CD4-positive, alpha-beta memory T cell (primary cell): ENCODE measurements at places on chromosomes 11 and 22.
A peak's percentile ranks its signal among the peaks of the same experiment; 100 is the strongest.

DNA sequence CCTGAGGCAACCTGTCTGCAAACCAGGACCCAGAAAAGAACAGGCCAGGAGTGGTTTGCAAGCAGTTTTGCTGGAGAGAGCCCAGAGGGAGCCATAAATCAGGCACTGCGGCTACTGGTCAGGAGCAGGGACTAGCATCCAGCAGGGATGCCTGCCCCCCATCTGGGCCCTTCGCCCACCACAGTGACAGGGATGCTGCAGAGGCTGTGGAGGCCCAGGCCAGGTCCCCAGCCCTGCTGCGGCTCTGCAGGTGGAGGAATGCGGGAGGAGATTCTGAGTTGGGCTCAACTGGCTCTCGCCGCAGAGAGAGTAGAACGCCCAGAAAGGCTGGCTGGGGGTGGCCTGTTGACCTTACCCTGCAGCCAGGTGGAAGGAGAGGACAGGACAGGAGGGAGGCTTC lies 16.4 kb upstream of the NEFH start:
- DNase-seq = no peak
- H3K4me1 ChIP-seq = no peaks in the 10 kb centered on the region
- H3K27me3 ChIP-seq = no peaks in the 10 kb centered on the region
- H3K36me3 ChIP-seq = no peaks in the 10 kb centered on the region
- H3K4me3 ChIP-seq = no peak overlapping the region
- no peak overlapping the region for H3K27ac ChIP-seq

GRCh38 chr11:44286268-44286880 lies 23.6 kb downstream of the ALX4 start:
- no peaks in the 10 kb centered on the region for H3K36me3 ChIP-seq
- no peak overlapping the region for H3K4me3 ChIP-seq
- peak; percentile 48 for DNase-seq
- no peak overlapping the region for H3K27ac ChIP-seq
- H3K27me3 ChIP-seq = no peaks in the 10 kb centered on the region

- no peaks in the 10 kb centered on the region for H3K27me3 ChIP-seq
- DNase-seq = no peak
- no peaks in the 10 kb centered on the region for H3K36me3 ChIP-seq
- H3K4me3 ChIP-seq = no peak overlapping the region
- no peak overlapping the region for H3K27ac ChIP-seq
- H3K4me1 ChIP-seq = no peaks in the 10 kb centered on the region
These were observed 216.0 kb upstream of the ISX start for GRCh38 chr22:34849965-34850364.

GRCh38 chr11:133019545-133020371 lies 512.5 kb downstream of the OPCML start:
- no peak overlapping the region for H3K27ac ChIP-seq
- DNase-seq = no peak
- H3K4me1 ChIP-seq = no peaks in the 10 kb centered on the region
- H3K27me3 ChIP-seq = no peaks in the 10 kb centered on the region
- H3K4me3 ChIP-seq = no peak overlapping the region

DNA sequence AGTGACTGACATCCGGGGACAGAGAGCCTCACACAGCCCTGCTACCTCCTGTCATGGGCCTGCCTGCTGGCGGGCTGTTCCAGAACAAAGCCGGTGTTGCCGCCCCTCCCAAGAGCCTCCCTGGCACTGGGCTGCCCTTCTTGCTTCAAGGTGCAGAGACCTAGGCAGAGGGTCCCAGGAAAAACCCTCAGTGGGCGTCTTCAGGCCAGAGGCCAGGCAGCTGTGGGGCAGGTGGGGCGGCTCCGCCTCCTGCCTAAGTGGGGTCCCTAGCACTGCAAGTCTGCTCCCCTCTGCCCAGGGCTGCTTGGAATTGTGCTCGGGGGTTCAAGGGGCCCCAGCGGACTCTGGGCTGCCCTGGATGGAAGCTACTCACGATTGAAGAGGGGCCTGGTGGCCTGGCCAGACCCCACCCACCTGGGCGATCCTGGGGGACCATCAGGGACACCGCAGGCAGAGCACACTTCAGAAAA lies 20.4 kb upstream of the GNB1L start:
- H3K4me1 ChIP-seq = peaks cover 18% of the 10 kb centered on the region
- H3K36me3 ChIP-seq = no peaks in the 10 kb centered on the region
- H3K4me3 ChIP-seq = no peak overlapping the region
- no peak for DNase-seq
- H3K27ac ChIP-seq = peak overlapping the region; percentile 10

DNA sequence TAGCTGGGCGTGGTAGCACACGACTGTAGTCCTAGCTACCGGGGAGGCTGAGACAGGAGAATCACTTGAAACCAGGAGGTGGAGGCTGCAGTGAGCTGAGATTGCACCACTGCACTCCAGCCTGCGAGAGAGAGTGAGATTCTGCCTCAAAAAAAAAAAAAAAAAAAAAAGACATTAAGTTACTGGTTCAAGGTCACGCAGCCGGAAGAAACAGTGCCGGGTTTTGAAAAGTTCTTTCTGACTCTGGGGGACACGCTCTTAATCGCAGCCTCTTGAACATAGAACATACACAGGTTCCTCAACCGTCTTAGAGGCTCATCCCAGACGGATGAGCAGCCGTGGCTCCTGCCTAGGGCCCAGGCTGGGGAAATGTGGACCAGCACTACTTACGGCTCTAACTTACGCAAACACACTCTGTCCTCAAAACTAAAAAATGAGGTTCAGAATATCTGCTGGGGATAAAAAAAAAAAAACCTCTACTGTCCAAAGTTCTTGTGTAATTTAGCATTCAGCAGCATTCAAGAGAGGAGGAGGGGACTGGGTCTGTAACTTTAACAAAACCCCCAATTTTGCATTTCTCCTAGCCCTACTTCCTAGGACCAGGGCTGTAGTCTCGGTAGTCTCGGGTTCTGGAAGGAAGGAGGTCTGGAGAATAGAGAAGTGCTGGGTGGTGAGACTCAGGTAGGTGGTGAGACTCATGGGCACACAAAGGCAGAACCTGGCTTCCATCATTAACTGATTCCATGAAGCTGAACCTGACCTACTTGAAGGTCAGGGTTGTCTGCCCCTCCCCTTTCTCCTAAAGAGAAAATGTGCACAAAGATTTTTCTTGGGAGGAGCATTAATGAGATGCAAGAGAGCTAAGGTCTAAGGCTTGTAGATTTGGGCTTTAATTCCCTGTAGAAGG lies 6.0 kb downstream of the SPTBN2 start:
- H3K36me3 ChIP-seq = no peaks in the 10 kb centered on the region
- no peak for DNase-seq
- H3K27me3 ChIP-seq = peaks cover 13% of the 10 kb centered on the region
- H3K4me1 ChIP-seq = peaks cover 6% of the 10 kb centered on the region
- H3K4me3 ChIP-seq = no peak overlapping the region
